ENCODE measurements at places on chromosomes 6 and 20.

GRCh38 chr6:135890876-135891275 lies 39.4 kb downstream of the PDE7B start:
- DNase-seq, result no peak

DNA sequence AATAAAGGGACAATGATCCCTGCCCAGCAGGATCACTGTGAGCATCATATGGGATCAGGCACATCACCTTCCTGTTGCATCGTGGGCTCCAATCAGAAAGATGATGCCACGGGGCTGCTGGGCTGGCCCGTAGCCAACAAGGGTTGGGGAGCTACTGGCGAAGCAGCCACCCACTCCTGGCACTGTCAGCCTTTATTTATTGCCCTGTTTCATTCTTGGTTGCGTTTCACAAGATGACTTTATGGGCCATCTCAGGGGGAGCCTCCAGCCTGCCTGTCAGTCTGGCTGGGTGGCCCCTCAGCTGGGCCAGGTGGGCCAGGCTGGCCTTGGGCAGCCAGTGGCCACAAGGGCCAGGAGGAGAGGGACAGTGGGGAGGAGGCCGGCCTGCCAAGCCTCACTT lies 17.3 kb downstream of the VSTM2L start:
- DNase-seq, result no peak

DNA sequence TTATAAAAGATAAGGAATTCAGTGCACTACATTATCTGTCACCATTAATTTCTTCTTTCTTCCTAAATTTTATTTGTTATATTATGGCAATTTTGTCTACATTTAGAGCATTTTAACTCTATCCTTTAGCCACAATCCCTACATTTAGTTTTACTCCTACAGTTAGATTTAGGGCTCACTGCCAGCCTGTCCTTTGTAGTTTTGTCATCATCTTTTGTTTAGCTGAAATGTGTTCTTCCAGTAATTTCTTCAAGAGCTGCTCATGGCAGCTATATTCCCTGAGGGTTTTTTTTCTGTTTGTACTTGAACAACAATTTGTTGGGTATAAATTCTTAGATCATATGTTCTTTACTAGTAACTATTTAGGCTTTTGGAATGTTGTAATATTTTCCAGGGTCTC lies 72.7 kb upstream of the B3GAT2 start:
- DNase-seq, result no peak

GRCh38 chr6:149139782-149140136 lies 177.8 kb upstream of the TAB2 start:
- DNase-seq, result no peak
